Aortic smooth muscle cell (primary cell): ENCODE measurements at places on chromosomes 7 and 10. TPM values are rescaled to one million over a fixed set of nuclear protein-coding genes. Genes with fewer than 3 reads are reported as not detected.

Gene NKX1-2
- total RNA-seq: not detected in 2 replicates

Gene SEMA3E
- 0.06 and 0.13 TPM in 2 replicates for total RNA-seq

Gene TMEM213
- not detected in 2 replicates for total RNA-seq

Gene OR2AE1
- 0.26 and 0.44 TPM in 2 replicates for total RNA-seq

Gene BLOC1S2
- 34.2 and 41.4 TPM in 2 replicates for total RNA-seq

Gene ANKMY2
- 20.2 and 26.5 TPM in 2 replicates for total RNA-seq

Gene ADGRA1
- total RNA-seq: not detected in 2 replicates

Gene COG5
- total RNA-seq: 30.8 and 72.7 TPM in 2 replicates

Gene OR2A1
- total RNA-seq: under 0.01 and 0.19 TPM in 2 replicates

Gene SPDYE8
- total RNA-seq: not detected in 2 replicates

Gene IGF2BP3
- 17.6 and 17.9 TPM in 2 replicates for total RNA-seq

Gene AGAP5
- total RNA-seq: 2.6 and 2.7 TPM in 2 replicates

Gene NOS3
- total RNA-seq: 1.7 and 3.7 TPM in 2 replicates

Gene MEOX2
- total RNA-seq: 18.0 and 31.4 TPM in 2 replicates

Gene MOGAT3
- total RNA-seq: not detected in 2 replicates

Gene VGF
- total RNA-seq: 0.13 TPM in 1 of 2 replicates, not detected in the other

Gene RADIL
- total RNA-seq: 1.2 and 1.5 TPM in 2 replicates

Gene RAMP3
- not detected in 2 replicates for total RNA-seq

Gene ZNF394
- 26.2 TPM in 2 replicates for total RNA-seq
